ENCODE measurements at places on chromosomes 13 and 19.

DNA sequence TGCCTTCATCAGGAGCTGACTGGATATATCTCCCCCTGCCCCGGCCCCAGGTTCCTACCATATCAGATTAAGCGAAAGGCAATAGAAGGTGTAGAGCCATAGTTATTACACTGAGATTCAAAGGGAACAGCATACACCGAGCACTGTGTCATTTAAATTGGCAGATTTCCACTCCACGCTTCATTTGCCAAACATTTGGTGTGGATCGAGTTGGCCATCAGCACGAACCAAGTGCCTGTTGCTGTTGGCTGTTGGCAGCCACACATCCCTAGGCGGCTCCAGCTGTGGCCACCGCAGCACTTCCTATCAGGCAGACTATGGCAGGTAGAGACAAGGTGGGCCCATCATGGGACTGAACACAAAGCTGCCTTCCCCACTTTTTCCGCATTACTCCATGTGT is 115.8 kb downstream of the CCNA1 start:
- DNase-seq: no peak

- DNase-seq: no peak
These were observed 7.0 kb downstream of the ZNF749 start for GRCh38 chr19:57441979-57442752.

GRCh38 chr19:48487948-48488347 is 18.8 kb downstream of the CYTH2 start:
- peak; percentile 44 for DNase-seq

GRCh38 chr13:99154064-99154463 is 46.6 kb upstream of the UBAC2 start:
- no peak for DNase-seq

DNA sequence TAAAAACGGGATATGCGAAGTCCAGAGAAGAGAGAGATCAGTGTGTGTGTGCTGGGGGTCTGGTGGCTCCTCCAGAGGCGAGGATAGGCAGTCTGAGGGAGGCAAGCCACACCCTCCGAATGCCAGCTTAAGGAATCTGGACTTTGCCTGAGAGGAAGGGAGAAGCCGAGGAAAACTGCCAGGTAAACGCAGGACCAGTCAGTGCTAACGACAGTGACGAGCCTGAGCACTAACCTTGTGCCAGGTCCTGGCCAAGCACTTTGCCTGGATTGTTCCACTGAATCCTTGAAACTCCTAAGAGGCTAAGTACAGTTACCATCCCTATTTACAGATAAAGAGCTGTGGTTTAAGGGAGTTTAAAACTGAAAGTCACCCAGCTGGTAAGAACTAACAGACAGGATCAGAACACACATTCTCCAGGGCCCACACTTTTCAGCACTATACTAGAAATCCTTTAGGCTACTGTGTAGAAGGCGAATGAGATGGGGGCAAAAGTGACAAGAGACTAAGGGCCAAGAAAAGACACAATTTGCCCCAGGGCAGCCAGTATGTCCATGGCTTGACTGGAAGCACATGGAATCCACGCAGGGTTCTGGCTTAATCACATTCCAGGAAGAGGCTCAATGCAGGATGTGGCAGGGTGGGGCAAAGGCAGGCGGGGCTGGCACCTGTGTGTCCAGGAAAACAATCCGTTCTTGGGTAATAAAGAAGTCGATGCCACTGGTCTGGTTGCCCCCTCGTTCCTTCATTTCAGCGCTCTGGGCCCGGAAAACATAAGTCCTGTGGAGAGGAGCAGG is 15.1 kb downstream of the SMG9 start:
- no peak for DNase-seq
